ENCODE measurements at places on chromosomes 12 and 14.

DNA sequence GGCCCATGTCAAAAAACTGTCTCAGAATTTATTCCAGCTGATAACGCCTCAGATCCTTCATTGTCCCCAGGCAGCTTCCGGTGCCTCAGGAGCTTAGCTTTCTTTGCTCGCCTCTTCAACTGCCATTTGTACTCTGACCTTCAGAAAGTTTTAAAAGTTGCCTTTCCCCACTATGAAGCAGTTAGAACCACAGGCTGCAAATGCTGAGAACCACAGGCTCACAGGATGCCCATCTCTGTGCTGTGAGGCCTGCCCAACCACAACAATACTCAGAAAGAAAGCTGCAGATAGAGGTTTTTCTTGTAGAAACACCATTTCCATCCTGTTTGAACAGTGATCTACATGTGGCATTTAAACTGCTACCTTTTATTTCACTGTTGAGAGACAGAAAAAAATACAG is 131.1 kb downstream of the PRKCH start:
- DNase-seq: peak; percentile 50

DNA sequence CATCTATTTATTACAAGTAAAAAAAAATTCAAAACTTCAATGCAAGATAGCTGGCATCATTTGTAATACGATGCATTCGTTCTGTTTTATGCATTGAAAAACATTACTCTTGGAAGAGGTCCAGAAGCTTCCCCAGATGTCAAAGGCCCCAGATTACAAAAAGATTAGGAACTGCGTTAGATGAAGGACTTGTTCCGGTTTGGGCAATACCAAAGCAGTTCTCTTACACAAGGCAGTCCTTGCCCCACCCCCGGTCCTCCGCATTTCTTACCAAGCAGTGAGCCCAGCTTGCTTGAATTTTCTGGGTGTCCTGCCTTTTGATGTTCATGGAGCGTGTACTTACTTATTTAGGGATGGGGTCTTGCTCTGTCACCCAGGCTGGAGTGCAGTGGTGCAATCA is 4.8 kb upstream of the HVCN1 start:
- DNase-seq: no peak

GRCh38 chr12:50515587-50515986 is 10.8 kb downstream of the DIP2B start:
- DNase-seq: no peak

DNA sequence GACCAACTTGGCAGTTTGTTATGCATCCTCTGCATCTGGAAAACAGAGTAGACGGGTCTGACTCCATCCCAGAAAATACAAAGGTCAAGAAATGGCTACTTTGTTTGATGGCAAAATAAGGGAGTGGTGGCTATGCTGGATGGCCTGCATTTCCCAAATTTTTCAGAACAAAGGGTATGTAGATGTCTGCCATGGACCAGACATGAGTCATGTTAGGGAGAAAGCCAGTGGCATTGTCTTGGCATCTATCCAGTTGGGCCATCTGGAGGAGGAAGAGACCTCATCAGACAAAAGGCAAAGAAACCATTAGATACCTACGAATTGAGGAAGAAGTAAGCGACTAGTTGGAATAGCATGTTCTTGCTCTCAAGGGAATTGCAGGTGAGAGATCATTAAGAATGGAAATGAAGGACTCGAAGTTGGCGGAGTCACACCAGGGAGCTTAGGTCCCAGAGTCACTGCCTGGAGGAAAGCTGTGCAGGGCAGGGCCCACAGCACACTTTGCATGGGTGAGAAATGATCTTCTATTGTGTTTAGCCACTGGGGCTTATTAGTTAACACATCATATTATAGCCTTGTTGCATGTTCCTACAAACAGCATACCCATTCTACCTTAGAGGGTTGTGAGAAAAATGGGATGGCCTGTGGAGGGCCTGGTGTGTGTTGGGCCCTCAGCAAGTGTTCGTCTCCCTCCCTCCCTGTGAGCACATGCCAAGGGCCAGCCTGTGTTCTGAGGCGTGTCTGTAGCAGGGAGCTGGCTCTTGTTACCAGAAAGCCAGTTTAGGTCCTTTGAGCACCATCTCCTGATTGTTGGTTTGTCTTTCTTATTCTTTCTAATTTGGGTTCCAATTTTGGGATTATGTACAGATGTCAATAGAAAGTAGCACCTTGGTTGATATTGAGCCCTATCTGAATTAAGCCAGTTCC is 119.4 kb downstream of the KTN1 start:
- DNase-seq: no peak

- DNase-seq: no peak
These were observed 17.1 kb downstream of the DEGS2 start for GRCh38 chr14:100142073-100143040.

GRCh38 chr12:53219956-53220693 is 11.9 kb downstream of the RARG start:
- peak; percentile 77 for DNase-seq

- DNase-seq: no peak
These were observed 52.5 kb upstream of the WSCD2 start for GRCh38 chr12:108076556-108076955.

DNA sequence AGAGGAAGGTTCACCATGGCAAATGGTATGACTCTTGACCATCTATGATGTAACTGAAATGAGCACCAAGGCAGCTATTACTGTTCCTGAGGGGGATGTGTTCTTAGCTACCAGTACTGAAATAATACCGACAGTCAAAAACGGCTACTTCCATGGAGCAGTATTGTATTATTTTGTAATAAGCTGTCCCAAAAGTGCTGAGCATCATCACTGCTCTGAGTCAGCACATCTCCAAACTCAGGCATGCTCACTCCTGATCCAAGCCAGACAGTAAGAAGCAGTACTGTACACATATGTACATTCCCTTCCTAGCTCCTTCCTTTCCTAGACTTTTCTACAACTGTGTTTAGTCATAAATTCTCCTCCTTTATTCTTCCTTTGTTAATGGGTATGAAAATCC is 8.6 kb downstream of the VTI1B start:
- DNase-seq: no peak

DNA sequence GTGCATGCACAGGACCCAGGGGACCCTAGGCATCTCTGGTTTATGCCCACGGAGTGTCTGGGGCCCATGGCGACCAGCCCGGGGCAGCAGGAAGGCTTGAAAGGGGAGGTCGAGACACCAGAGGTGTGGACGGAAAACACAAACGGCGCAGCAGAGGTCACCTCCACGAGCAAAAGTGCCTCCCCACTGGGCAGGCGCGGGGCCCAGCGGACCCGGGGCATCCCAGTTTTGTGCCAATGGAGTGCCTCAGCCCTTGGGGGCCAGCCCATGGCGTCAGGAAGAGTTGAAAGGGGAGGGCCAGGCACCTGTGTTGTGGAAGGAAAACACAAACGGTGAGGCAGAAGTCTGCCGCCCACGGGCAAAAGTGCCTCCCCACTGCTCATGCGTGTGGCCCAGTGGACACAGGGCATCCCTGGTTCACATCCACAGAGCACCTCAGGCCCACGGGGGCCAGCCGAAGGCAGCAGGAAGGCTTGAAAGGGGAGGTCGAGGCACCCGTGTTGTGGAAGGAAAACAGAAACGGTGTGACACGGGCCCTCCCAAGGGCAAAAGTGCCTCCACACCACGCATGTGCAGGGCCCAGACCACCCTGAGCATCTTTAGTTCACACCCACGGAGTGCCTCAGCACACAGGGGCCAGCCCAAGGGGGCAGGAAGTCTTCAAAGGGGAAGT is 378.8 kb downstream of the ALG10 start:
- DNase-seq: no peak

DNA sequence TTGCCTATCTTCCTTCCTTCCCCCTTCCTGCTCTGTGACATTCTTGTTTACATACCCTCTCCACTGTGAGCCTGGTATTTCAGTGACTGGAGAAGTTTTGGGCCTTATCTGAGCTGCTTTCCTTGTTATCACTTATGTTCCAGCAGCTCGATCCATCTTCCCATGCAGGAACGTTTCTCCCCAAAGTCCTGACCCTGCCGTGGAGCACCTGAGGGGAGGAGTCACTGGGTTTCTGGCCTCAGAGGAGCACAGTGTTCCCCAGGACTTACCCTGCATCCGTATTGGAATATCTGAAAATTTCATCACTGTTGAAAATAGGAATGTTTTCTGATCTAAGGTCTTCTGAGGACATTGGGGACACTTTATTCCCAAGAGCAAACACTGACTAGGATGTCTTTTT is 141.8 kb downstream of the CACNA1C start:
- DNase-seq: no peak

- DNase-seq: no peak
These were observed 115.2 kb downstream of the C12orf75 start for GRCh38 chr12:105445649-105446048.

DNA sequence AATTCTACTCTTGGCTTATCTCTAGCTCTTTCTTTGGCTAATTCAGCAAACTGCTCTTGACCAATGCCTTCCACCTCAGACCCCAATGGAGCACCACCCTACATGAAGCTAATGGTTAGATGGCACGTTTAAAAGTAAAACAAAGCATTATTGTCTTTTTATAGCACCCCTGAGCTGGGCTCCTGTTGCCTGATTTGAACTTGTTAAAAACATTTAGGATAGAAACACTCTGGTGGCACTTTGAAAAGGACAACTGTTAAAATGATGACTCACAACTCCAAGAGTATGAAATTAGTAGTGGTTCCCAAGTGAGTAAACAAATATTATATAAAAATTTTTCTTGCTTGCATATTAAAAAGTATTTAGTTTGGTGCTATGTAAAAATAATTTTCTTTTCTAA is 299.6 kb upstream of the DCN start:
- no peak for DNase-seq

DNA sequence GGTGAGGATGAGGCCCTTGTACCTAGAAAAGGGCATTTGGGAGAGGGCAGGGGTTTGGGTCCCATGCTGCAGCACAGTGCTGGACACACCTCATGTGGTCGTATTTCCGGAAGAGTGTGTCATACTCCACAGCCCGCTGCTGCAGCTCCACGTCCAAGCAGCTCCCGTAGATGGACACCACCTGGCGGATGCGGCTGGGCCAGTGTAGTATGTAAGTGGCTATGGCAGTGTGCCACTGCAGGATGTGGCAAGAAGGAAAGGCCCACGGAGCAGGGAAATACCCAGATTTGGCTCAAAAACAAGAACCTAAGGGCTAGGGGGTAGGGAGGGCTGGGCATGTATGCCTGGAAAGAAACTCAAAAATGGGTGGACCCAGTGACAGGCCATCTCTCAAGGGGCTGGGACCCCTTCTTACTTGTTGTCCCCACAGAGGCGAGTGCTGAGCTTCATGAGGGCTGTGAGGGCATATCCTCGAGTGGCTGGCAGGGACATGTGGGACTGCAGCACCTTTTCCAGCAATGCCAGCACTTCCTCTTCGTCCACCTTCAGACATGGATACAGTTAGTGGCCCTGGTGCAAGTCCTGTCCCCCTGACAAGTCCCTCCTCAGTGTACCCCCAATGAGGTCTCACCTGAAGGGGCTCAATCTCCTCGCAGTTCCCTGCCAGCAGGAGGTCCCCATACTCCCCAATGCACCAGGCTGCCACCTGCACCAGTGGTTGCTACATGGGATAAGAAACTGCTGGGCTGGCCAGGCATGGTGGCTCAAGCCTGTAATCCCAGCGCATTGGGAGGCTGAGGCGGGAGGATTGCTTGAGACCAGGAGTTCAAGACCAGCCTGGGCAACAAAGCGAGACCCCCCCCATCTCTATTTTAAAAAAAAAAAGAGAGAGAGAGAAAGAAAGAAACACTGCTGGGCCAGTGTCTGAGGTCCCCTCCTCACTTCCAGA is 5.4 kb downstream of the AP1G2 start:
- no peak for DNase-seq

DNA sequence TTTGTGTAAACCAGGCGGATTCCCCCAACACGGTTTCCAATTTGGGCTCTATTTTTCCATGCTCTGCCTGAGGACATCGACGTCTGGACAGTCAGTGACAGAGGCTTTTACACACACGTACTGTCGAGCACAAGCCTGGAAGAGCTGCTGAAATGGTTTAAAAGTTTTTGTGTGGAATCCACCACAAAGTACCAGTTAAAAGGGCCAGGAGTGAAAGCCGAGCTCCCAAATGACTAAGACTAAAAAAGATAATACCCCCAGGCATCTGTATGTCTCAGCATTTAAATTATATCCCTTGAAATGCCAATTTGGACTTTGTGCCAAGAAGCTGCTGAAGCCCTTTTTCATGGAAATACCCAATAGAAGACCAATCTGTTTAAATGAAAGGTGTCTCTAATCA is 173.2 kb downstream of the EGLN3 start:
- no peak for DNase-seq

DNA sequence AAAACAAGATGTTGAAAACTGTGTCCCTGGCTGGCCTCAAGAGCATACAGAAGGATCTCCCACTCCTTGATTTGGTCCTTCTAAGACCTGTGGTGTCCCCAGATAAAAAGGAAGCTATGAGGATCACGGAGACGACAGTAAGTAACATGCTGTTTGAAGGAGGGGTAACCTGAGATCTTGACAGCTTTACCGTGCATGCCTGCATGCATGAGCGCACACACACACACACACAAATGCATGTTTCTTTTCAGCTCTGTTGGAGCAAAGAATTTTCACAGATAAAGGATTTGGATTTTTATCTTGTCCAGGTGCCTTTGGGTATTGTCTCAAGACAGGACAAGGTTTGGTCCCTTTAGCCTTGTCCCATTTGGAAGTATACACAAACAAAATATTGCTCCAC is 411.6 kb upstream of the CCDC196 start:
- no peak for DNase-seq

DNA sequence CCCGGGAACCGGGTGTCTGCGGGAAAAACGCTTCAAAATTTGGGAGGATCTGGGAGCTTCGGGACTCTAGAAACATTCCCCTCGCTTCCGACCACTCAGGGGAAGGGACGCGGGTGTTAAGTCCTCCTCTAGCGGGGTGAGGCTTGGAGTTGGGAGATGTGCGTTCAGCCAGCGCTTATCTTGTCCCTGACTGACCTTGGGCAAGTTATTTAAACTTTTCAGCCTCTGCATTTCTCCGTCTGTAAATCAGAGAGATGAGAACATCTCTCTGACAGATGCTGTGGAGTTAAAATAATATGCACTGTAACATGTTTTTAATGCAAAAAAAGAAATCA is 76.9 kb upstream of the ANO4 start:
- no peak for DNase-seq

DNA sequence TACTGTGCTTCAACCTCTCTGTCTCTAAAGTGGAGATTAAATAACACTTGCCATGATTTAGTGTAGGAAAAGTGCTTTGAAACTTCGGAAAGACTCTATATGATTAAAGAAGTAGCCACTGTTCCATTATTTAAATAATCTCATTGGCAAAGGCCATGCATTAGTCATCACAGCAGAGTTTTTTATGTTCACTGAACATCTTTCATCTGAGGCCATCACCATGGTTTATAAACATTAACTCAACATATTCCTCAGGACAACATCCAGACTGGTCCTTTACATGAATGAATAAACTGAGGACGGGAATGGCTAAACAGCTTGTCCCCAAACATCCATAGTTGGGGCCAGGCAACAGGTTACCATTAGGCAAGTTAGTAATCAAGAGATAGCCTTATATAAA is 124.6 kb upstream of the FRMD6 start:
- no peak for DNase-seq

GRCh38 chr12:99498756-99499155 is 148.8 kb upstream of the GARIN6 start:
- no peak for DNase-seq

DNA sequence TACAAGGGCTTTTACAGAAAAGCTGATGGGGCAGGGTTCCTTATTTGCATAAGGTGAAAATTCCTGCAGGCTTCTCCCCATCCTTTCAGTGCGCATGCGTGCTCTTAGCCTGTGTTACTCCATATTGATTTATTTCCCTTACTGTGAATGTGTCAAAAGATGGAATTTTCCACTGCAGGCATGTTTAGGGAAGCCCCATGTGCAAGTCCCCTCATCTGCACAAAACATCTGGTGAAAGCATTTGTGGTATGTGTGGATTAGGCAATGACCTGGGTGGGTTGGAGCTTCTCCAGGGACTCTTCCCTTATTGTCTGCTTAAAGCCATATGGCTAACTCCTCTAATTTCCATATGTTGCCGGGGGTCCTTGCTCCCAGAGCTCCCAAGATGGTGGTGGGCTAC is 912.7 kb upstream of the LRFN5 start:
- no peak for DNase-seq
